SW 1271 (cell line): ENCODE measurements at places on chromosomes 1 and 21.
A peak's percentile ranks its signal among the peaks of the same experiment; 100 is the strongest.

DNA sequence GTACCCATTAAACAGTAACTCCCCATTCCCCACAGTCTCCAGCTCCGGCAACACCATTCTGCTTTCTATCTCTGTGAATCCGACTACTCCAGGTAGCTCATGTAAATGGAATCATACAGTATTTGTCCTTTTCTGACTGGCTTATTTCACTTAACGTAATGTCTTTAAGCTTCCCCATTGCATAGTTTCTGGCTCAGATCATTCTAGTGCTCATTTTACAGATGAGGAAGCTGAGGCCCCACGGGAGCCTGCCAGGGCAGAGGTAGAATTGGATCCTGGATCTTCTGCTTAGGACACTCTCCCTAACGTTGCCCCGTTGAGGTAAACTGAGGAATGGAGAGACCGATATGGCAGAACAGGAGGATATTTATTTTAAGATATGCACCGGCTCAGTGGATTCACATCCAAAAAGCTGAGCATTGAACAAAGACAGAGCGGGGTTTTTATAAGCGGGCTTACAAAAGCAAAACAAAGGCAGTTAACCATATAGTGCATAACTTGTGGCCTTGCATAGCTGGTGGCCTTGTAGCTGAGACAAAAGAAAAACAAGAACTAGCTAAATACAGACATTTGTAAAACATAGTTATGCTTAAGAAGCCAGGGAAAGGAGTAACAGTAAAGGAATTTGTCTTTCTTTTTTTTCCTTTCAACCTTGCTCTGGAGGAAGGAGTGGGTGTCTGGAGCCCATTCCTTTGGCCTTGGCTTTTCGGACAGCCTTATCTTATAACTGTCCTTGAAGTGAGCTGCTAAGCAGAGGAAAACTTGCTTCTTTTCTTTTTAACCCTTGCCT lies 15.3 kb upstream of the KLHDC8A start:
- DNase-seq: no peak

DNA sequence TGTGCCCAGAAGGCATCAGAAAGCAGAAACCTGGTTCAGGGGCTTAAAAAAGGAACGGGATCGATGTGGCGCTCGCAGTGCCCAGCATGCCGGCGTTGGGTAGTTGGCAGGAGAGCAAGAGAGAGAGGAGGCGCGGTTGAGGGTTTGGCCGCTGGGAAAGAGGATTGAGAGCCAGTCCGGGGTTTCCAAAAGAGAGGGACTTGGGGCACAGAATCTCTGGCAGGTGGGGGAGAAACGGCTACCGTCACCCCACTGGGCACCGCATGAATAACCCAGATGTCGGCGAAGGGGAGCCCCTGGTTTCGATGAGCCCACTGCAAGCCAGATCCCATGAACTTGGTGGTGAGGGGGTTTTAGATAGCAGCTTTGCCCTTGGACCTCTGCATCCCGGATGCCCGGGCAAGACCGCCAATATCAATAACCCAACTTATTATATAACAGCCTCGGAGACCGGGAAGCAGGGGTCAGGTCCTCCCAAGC lies 60.4 kb upstream of the ACOT11 start:
- DNase-seq: no peak

GRCh38 chr1:156540955-156541354 lies 31.4 kb downstream of the IQGAP3 start:
- DNase-seq: no peak

- DNase-seq: no peak
Observed at GRCh38 chr1:235136111-235136510, 7.5 kb upstream of the TOMM20 start.

- no peak for DNase-seq
Observed at GRCh38 chr21:14916676-14917141, 148.1 kb downstream of the NRIP1 start.

DNA sequence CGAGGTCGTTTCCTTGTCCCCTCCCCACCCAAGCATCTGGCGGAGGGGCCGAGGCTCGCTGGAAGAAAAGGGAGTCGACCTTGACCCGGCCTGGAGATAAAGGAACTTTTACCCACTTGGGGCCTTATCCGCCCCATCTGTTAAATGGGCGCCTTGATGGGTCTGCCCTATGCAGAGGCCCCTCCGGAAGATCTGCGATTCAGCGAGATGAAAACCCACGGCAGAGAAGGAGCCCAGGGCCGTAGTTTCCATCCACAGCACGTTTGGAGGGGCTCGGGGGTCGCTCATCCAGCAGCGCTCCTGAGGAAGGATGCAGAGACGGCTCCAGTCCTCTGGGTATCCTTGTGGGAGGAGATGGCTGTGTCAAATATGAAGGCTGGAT lies 518 bp downstream of the NCMAP start:
- no peak for DNase-seq

- peak; percentile 34 for DNase-seq
Observed at GRCh38 chr21:44800971-44801467, 601 bp downstream of the UBE2G2 start.

GRCh38 chr21:39048574-39048973 lies 134.7 kb downstream of the PSMG1 start:
- DNase-seq: no peak

GRCh38 chr1:40651138-40651857 lies 14.2 kb downstream of the RIMS3 start:
- DNase-seq: no peak

GRCh38 chr1:173476665-173477285 lies 360 bp upstream of the PRDX6 start:
- peak; percentile 84 for DNase-seq

DNA sequence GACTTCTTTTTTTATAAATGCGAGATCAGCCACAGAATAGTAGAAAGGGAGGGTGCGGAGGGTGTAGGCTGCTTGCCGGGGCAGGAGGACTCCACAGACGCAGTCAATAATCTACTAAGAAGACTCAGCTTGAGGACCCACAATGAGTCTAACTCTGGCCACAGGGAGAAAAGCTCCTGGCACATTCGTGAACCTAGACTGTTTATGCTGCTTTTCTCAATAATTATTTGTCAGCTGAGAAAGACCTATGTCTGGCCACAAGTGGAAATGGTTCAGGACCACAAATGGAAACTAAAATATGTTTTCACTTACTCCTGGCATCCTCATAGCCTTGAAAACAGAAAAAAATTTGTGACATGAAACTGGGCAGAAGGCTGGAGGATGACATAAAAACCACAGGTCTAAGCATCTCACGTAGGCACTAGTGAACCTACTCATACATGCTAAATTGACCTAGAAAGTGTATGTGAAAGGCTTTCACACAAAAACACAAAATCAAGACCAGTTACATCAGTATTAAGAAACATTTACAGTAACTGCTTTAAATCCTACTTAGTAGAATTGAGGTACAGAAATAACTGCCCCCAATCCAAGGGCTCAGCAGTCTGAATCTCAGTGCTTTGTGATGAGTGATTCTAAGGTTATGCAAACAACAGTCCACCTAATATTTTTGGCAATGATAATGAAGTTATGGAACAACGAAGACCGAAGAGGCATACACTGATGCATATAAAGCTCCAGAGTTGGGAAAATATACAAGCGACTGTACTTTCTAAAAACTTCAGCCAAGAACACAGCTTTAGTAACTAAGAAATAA lies 159.5 kb downstream of the SLC45A1 start:
- DNase-seq: no peak

DNA sequence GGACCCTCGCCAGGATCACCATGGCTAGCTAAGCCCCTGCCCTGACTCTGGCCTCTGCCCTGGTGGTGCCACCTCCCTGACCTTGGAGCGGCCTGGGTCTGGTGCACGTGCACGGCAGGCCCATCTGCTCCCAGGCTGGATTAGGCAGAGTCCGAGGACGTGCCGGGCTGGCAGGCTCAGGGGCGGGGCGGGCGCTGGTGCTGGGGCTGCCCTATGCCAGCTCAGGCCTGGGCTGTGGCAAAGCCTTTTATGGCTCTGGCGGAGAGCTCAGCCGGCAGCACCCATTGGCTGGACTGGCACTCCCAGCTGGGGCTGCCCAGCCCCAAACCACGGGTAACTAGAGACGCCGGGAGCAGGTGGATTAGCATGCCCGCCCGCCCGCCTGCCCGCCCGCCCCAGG lies 17.1 kb upstream of the EDN2 start:
- no peak for DNase-seq

DNA sequence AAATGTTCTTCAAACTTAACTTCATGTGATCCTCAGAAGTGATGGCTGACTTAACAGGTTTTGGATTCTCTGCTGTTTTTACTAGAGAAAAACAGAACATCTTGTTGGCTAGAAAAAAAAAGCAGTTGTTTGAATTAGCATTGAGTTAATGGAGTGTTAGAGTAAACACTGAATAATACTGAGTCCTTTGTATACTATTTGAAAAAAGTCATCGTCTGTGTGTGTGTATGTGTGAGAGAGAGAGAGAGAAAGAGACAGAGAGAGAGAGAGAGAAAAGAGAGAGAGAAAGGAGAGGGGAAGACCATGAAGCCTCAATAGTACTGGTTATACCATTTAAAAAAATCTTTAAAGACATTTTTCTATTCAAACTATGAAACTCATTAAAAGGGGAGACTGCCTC lies 10.4 kb downstream of the ZNF697 start:
- no peak for DNase-seq

DNA sequence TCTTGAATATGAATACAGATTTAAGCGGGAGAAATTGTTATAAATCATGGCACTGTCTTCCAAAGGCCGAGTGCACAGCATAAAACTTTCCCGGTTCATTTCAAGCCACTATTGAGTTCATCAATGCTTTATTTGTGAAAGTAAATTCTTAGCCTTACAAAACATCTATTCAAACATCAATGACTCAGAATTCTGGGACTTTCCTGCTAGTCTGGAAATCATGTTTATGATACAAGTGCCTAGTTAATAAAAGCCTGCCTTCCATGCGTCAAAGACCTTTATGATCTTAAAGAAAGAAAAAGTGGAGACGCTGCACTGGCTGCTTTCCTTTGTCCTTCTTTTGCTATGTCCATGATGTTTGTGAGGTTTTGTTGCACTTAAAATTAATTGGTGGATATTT lies 137.7 kb downstream of the SETD4 start:
- DNase-seq: no peak

DNA sequence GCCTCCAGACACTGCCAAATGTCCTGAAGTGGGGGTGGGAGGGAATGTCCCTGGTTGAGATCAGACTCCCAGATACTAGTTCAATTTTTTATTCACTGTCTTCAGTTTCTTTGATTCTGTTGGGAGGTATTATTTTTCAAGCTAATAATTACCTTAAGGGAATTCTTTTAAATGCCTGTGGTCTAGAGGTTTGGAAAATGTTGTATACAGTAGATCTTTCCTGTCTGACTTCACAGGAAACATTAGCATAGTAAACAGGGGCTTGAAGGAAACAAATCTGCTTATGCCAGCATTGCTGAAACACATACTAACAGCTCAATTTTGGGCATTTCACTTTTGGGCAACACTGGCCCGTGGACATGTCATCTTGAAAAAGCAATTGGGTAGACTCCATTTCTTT lies 84.3 kb upstream of the HP1BP3 start:
- DNase-seq: no peak

GRCh38 chr1:68651115-68651514 lies 154.2 kb upstream of the DEPDC1 start:
- no peak for DNase-seq

GRCh38 chr1:212218911-212219310 lies 66.3 kb upstream of the PPP2R5A start:
- no peak for DNase-seq

DNA sequence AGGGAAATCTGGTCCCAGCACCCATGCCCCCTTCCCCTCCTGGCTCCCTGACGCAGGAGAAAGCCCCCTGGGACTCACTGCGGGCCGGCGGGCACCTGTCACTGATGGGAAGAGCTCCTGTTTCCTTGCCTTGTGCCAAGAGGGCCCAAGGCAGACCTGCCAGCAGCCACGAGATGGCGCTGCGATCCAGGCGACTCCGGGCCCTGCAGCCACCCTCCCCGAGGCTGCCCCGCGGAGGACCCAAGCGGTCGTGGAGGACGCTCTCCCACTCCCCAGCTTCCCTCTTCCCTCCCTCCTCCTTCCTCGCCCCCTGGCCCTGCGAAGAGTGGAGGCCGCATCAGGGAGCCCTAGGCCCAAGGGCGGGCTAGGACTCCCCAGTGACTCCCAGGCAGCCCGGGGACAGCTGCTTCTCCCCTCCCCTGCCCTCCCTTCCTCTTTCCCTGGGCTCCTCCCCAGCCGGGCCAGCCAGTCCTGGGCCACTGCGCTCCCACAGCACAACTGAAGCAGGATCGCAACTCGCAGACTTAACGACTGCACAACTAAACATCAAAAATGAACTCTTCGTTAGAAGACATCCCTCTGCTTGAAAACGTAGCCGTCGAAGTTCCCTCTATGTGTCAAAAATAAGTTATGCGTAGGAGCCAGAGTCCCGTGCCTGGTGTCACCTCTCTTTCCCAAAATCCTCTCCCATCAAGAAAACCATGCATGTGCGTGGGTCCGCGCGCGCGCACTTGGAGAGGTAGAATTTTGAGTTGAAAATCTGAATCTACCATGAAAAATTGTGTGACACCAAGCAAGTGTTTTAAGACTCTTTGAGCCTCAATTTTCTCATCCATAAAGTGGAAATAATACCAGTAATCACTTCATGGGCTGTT lies 34.2 kb downstream of the BATF3 start:
- no peak for DNase-seq

DNA sequence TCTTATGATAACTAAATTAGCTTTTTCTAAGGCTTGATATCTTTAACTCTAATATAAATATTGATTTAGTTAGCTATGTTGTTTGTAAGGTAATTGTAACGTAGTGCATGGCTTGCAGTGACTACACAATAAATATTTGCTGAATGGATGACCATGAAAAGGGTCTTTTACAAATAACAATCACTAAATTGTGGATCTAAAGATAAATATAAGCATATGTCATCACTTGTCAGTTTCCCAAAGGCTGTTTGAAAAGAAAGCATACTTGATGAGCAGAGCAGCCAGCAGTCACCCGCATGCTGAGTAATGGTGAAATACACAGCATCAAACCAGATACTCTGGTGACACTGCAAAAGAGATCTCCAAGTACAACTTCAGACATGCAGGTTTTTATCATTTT lies 92.5 kb upstream of the FMN2 start:
- DNase-seq: no peak

- DNase-seq: no peak
Observed at GRCh38 chr1:93988634-93989350, 79.6 kb upstream of the GCLM start.

GRCh38 chr1:18217398-18218043 lies 109.9 kb downstream of the IGSF21 start:
- peak; percentile 4 for DNase-seq

DNA sequence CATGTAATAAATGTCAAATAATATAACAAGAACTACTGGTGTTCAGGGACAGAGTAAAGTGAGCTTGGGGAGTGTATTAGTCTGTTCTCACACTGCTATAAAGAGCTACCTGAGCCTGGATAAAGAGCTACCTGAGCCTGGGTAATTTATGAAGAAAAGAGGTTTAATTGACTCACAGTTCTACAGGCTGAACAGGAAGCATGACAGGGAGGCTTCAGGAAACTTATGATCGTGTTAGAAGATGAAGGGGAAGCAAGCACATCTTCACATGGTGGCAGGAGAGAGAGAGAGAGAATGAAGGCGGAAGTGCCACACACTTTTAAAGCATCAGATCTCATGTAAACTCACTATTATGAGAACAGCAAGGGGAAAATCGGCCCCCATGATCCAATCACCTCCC lies 205.9 kb downstream of the CTH start:
- DNase-seq: no peak

GRCh38 chr1:113990530-113990929 lies 11.3 kb downstream of the OLFML3 start:
- no peak for DNase-seq

GRCh38 chr21:33330726-33331125 lies 6.0 kb downstream of the IFNAR1 start:
- no peak for DNase-seq
